ENCODE measurements at places on chromosomes 4 and X.

GRCh38 chrX:40154853-40155588 is 57.3 kb upstream of the BCOR start:
- no peak for DNase-seq

GRCh38 chrX:16186380-16187007 is 19.2 kb downstream of the MAGEB17 start:
- DNase-seq: no peak

DNA sequence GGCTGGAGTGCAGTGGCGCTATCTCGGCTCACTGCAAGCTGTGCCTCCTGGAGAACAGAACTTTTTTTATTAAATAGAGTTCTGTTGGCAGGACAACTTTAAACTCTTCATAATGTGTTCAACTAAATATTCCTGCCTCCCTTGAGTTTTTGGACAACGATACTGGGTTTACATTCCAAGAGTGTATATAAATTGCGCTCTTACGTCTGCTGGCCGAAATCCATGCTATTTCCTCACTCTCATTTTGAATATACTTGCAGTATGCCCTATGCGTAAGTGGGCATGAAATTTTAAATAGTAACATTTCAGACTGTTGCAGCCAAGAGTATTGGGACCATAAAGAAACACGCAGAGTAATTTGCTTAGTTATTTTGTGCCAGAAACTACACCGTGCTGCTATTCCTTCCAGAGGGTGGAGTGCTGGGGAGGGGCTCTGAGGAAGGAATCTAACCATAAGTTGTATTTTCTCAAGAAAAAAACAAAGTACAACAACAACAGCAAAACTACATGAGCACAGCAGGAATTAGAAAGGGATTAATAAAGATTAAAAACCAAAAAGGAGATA is 480.0 kb downstream of the NLGN4X start:
- no peak for DNase-seq

DNA sequence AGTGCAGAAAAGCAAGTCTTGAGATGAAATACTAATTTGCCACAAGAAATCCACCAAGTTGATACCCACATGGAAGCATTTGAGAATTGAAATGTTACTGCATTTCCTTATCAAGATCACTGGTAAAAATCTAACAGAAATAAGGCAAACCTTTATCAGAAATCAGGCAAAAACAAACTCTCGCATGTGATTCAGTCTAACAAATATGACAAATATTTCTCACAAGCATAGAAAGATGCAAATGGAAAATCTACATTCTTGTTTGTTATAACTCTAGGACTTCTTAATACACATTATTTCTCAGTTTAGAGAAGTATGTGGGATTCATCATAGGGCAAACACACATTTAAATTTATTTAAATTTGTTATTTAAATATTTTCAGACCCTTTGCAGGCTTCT is 52.9 kb downstream of the TXK start:
- DNase-seq: no peak

DNA sequence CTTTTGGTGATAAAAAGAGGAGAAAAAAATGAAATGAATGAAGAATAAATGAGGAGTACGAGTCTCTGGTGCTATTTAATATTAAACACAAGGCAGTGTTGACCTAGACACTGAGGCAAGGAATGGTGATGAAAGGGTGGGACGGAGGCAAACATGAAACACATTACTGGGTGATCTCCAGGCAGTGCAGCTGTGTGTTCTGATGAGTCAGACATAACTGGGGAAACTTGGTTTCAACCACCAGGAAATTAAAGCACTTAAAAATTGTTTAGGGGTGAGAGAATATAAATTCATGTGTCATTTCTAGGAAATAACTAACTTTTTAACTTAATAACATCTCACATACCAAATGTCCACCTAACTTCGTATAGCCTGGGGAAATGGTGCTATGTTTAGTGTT is 19.7 kb upstream of the CXCL6 start:
- DNase-seq: no peak

DNA sequence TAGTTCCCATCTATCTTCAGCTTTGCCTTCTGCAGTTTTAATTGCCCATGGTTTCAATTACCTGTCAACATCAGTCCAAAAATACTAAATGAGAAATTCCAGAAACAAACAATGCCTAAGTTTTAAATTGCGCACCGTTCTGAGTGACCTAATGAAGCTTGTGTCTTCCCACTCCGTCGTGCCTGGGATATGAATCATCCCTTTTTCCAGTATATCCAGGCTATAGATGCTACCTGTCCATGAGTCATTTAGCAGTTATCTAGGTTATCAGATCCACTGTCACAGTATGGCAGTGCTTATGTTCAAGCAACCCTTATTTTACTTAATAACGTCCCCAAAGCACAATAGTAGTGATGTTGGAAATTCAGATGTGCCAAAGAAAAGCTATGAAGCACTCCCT is 363.6 kb upstream of the FAM241A start:
- DNase-seq: no peak

GRCh38 chrX:9862525-9862924 is 76.3 kb downstream of the SHROOM2 start:
- DNase-seq: no peak
